ENCODE measurements at places on chromosomes 7 and 10.

- DNase-seq, result no peak
These were observed 60.0 kb downstream of the RAPGEF5 start for GRCh38 chr7:22296916-22297315.

- no peak for DNase-seq
These were observed 16.2 kb downstream of the CAMK2G start for GRCh38 chr10:73858013-73858708.

GRCh38 chr7:18828260-18828993 is 289.0 kb downstream of the TWIST1 start:
- DNase-seq, result no peak

DNA sequence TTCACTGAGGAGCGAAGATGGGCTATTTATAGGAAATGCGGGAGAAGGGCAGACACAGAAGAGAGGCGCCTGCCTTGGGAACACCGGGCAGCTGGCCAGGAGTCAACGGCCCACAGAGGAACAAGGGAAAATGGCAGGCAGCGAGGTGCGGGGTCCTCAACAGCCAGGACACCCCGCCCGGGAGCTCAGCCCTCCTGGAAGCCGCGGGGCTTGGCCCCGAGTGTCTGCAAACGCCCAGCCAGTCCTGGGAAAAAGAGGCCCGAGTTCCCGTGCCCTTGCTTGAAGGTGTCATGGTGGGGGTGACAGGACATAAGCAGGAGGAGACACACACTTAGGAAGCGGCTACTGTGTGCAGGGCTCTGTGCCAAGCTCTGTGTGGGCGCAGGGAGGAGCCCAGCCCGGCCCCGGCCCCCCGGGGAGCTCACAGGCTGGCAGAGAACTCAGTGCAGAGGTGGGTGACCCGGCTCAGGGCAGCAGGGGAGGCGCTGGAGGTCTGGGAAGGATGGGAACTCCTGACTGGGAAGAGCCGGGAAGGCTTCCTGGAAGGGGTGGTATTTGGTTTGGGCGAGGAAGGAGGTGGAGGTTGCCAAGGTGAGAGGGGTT is 79.9 kb downstream of the ELFN1 start:
- no peak for DNase-seq

- no peak for DNase-seq
These were observed 42.4 kb downstream of the TBATA start for GRCh38 chr10:70742537-70743429.

DNA sequence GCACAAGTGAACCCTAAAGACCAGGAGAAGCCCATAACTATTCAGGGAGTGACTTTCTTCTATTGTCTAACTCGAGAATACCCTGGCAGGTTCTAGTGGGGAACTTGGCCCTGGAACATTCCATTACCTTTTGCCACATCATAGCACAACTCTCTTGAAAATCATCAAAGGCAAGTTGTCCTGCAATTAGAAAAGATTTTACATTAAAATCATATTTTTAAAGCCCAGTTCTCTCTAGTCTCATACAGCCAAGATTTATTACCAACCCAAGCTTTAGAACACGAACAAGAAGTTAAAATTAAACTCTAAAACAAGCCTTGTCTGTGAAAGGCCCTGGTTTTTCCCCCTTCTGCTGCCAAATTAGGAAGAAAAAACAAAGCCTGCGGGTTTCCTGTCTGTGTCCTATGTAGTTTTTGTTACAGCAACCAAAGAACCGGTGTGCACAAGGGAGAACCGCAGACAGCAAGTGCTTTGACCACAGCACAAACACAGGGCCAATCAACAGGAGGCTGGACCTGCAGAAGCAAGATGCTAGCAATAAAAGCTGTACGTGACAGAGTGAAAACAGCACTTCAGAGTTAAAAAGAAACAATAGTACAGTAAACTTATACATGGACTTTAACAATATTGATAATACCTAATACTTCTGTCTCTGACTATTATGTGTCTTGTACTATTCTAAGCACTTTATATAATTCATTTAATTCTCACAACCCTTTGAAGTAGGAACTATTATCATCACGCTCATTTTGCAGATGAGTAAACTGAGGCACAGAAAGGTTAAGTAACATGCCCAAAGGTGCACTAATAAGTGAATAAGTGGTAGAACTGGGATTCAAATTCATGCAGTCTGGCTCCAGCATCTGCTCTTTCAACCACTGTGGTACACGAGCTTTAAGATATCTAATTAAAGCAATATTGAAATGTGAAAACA is 65.8 kb downstream of the STK17A start:
- peak; percentile 59 for DNase-seq

Data from stimulated activated CD4-positive, alpha-beta T cell treated with anti-CD3 and anti-CD28 coated beads, Interleukin-2, amount 100 ng/mL, for 24 hours (primary cell).